ENCODE measurements at places on chromosomes 13 and 19.

- DNase-seq: no peak
Measured at GRCh38 chr19:34051255-34051654, 121.0 kb upstream of the LSM14A start.

DNA sequence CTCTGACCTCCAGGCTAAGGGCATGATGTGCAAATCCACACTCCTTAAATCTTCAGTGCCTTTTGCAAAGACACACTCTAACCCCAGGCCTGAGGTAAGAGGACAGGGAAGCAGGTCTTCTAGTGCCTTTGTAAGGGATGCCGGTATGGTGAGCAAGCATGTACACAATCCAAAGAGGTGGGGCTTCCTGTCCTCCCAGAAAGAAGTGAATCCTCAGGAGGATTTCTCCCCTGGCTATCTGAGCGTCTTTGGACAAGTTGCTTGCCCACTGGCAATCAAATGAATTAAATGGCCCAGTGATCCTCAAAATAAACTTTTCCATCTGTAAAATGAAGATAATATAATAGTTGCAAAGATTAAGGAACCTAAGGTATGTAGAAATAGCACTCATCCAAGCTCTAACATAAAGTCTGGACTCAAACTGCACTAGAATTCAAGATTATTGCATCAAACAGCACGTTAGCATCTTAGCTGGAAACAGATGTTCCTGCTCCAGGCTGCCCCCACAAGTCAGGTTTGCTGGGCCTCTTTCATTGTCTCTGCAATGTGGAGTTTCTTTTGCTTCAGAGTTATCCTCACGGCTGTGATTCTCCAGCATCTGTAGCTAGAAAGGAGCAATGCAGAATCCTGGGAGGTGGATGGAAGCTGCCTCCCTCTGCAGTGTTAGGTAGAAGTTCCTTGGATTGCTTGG lies 249.6 kb downstream of the TSHZ3 start:
- no peak for DNase-seq

- no peak for DNase-seq
Measured at GRCh38 chr13:106156468-106156867, 379.0 kb downstream of the EFNB2 start.

DNA sequence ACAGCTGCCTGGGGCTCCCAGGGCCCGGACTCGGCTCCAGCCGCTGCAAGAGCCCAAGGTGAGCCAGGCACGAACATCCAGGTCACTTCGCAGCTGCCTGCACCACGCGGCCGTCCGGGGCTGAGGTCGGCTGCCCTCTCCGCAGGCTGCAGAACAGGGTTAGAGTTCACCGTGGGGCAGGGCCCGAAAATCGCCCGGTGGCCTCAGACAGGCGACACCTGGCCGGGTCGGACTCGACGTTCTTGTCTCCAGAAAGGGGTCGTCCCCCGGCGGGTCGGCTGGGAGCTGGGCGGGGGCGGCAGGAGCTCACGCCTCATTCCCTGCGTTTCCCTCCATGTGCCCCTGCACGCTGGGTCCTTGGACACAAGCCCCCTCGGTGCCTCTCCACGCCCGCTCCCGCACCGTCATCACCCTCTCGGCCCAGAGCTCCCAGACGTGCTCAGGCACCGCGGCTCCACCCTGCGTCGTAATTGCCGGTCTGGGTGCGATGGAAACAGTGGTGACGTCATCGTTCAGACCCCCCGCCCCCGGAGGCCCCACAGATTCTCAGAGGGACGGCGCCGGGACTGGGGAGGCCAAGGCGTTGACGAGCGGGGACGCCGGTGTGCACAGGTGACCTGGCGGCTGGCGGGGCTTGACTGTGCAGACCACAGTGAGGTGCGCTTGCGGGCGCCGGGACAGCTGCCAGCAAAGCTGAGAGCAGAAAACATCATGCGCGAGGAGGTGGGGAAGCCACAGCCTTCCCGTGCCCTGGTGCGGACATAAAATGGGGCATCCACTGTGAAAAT lies 4.0 kb upstream of the GRIN3B start:
- DNase-seq: no peak

DNA sequence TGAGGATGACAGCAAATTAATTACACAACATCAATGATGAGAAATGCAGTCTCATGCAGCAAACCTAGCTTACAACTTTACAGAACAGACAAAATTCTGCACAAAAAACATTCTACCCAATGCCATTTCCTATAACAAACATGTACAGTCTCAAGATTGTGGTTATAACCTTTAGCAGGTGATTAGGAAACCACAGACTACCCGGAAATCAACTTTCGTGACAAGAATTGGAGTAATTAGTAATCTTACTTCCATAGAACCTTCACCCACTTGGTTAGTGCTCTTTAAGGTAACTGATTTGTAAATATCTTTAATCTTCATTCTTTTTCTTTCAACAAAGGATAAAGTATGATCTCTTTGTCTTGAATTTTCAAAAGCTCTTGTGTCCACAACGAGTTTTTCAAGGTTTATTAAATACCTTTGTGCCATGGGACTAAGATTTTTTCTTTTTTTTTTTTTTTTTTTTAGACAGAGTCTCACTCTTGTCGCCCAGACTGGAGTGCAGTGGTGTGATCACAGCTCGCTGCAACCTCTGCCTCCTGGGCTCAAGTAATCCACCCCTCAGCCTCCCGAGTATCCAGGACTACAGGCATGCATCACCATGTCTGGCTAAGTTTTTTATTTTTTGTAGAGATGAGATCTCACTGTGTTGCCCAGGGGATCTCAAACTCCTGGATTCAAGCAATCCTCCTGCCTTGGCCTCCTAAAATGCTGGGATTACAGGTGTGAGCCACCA lies 78.8 kb downstream of the MAP4K1 start:
- no peak for DNase-seq

- no peak for DNase-seq
Measured at GRCh38 chr13:27336014-27336673, 65.5 kb downstream of the RASL11A start.

GRCh38 chr13:106533943-106534638 lies 1.4 kb downstream of the EFNB2 start:
- DNase-seq: no peak

GRCh38 chr19:35462476-35462953 lies 14.5 kb downstream of the FFAR2 start:
- DNase-seq: no peak

- no peak for DNase-seq
Measured at GRCh38 chr13:98792785-98793495, 40.5 kb upstream of the SLC15A1 start.

- DNase-seq: no peak
Measured at GRCh38 chr19:18895038-18895823, 727 bp downstream of the CERS1 start.

Data from left kidney (tissue), 8 donors.